ENCODE measurements at places on chromosomes 6 and 20. TPM values are rescaled to one million over a fixed set of nuclear protein-coding genes. Genes with fewer than 3 reads are reported as not detected.

DNA sequence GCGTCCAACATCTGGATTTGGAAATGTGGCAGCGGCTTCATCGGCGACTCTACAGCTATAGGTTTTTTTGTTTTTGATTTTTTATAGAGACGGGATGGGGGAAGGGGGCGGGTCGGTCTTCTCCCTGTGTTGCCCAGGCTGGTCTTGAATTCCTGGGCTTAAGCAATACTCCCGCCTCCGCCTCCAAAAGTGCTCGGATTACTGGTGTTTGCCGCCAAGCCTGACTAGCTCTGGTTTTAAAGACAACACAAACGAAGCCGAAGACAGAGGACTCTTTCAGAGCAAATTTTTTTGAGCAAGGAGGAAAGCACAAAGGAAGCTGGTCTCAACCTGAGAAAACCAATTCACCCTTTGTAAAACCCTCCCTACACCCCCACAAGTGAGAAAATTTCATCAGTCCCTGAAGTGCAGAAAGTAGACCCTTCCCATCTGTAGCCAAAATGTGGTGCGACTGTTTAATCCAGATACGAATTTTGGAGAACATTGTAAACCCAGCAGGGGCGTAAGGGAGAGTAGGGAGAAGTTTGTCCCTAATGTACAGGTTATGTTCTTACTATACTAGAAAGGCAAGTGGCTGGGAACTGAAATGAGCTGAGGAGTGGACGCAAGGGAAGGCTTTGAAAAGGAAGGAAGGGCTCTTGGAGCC is 185.9 kb downstream of the TRIM27 start:
- no peak for DNase-seq

GRCh38 chr6:18314317-18314997 is 50.1 kb upstream of the DEK start:
- DNase-seq = no peak

DNA sequence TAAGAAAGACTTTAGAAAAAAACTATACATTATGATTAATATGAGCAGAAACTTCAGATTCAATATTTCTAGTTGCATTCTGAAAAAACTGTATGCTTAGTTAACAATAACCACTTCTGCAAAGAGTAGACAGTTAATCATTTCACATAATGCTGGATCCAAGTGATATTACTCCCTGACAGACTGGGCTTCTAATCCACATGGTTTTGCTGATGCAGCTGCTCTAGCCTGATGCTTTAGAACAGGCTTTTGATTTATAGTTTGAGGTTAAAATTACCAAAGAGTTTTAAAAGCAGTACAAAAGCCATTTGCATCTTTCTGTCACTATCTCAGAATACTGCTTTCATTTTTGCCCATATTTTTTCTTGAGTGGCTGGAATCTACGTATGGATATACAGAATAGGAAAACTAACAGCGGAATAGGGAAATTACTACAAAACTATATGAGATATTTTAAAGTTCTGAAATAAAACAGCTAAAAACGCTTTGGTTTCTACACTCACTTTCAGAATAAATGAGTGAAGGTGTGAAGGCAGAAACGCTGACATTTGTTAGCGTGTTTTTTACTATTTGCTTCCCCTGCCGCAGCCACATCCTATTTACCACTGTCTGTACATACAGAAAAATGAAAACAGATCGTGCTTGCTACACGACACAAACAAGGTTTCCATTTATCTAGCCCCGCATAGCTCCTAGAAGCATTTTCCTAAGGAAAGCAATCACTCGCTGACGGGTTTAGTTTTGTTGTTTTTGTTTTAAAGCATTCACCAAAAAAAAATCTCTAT is 61.7 kb downstream of the METTL24 start:
- no peak for DNase-seq

GRCh38 chr6:125213939-125214338 is 60.4 kb downstream of the TPD52L1 start:
- DNase-seq = no peak

DNA sequence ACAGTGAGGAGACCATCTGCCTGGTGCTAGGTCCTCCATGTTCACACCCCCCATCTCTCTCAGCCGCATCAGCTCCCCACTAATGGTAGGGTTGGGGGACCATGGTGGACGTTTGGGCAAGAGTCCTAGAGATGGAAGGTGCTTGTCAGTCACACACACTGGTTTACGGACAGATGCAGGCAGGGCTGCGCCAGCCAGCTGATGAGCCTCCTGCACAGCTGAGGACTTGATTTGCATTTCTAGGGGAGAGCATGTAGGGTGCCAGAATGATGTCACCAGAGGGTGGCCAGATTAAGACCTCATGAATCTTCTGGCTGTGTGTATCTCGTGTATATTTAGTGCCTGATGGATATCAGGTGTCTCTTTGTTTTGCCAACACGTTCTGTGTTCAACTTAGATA is 28.6 kb downstream of the CST8 start:
- no peak for DNase-seq

- DNase-seq = no peak
Observed at GRCh38 chr6:64258752-64259151, 623.1 kb downstream of the PHF3 start.

GRCh38 chr6:33665957-33666356 is 44.8 kb downstream of the ITPR3 start:
- no peak for DNase-seq

DNA sequence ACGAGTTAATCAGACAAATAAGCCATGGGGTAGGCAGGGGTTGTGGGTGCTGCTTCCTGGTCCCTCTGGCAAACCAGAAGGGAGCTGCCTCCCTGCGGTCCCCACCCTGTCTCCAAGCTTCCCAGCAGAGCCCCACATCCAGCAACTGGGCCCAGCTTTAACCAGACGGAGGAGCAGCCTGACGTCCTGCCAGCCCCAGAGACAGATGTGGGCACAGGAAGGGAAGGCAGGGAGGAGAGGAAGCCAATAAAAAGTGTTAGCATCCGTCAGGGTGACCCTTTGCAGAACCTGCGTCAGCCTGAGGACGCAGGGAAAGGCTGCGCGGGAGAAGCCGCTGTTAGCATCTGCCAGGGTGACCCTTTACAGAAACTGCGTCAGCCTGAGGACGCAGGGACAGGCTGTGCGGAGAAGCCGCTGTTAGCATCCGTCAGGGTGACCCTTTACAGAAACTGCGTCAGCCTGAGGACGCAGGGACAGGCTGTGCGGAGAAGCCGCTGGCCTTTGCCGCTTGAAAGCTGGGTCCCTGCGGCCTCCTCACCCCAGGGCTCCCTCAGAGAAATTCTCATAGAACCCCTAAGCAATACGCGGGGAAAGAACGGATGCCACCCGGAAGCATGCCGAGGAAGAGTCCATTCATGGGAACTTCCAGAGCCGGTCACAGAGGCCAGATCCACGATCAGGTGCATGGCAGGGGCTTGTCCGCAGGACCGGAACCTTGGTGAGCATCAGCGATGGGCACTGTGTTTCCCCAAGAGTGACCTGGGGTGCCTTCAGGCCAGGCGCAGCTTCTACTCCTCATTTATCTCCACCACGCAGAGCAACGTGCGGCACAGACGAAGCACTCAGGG is 15.9 kb downstream of the DLL1 start:
- DNase-seq = no peak

DNA sequence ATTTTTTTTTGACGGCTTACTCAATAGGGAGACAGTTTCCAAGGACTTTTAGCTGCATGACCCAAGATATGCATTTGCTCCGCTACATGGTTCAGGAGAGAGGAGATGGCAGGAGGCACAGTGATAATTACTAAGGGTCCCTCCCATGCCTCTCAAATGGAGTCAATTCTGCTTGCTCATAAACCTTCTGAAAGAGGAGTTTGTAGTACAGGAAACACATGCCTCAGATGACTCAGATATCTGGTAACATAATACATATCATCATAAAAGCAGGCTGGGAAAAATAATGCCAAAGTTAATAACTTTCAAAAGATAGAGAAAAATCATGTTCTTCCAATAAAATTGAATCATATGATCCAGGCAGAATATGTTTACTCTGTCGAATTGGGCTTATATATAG is 97.6 kb upstream of the DEFB112 start:
- DNase-seq = no peak

- no peak for DNase-seq
Observed at GRCh38 chr6:34068462-34069044, 77.3 kb downstream of the GRM4 start.

GRCh38 chr6:105116150-105116549 is 63.7 kb downstream of the POPDC3 start:
- no peak for DNase-seq

GRCh38 chr6:72212686-72213085 is 326.3 kb downstream of the RIMS1 start:
- no peak for DNase-seq

DNA sequence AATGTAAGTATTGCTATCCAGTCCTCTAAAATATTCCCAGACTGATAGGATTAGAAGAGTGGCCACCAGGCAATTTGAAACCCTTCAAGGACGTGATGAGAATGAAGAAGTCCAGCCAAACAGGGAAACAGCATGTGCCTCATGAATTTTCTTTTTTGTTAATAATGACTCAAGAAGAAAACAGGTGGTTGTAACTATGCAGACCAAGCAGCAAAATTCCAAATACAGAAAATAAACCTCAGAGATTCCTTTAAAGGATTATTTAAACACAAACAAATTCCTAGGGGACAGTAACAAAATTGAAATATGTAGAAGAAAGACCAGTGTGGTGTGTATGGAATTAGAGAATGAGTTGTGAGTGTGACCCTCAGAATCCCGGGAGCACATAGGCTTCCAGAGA is 239.2 kb downstream of the KCNQ5 start:
- no peak for DNase-seq

DNA sequence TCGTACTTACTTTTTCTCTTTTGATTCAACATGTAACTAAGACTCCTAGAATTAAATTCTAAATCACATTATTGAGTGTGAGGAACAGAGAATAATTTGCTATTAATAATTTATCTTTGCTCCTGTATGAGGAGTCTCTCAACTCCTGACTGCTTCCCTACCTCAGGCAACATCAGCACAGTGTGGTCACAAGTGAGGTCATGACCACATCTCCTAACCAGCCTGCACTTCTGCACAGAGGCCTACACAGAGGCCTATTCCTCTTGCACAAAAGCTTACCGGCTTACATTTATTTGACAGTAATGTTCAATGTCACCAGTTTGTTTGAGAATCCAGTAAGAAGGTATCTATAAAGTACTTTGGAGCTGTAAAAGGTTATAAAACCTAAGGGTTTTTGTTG is 637.4 kb upstream of the MARCKS start:
- DNase-seq = no peak

GRCh38 chr6:20631549-20631924 is 97.3 kb downstream of the CDKAL1 start:
- DNase-seq = no peak

- no peak for DNase-seq
Observed at GRCh38 chr20:44811150-44811685, 872 bp upstream of the RIMS4 start.

- DNase-seq = no peak
Observed at GRCh38 chr6:13929196-13929595, 4.4 kb downstream of the RNF182 start.

DNA sequence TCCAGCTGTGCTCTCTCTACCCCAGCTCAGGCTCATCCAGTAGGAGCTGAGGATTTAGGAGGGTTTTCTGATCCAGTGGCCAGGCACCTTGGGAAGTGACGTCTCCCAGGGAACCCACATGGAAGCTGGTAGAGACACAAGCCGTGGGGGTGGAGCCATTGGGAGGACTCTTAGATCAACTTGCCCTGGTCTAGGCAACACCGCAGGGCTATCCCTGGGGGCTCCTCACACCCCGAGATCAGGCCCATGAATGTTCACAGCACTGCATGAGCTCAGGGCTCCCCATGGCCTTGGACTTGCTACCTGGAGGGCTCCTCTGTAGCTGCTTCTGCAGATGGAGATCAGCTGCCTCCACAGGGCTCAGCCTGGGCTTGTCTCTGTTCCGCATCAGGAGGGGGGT is 112.1 kb downstream of the CDH4 start:
- no peak for DNase-seq

DNA sequence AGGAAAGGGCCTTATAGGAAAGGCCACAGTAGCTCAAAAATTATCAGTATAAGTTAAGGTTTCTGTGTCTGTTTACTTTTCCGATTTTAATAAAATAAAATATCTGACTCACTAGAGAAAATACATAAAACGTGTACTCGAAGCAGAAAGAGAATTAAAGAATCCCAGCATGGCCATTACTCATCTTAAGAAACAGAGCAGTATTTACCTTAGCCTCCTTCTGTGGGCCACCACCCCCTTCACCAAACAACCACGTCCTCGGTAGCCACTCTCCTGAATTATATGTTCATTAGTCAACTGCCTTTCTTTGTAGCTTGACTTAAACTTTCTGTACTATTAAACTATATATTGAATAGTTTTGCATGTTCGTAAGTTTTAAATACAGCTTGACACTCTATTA is 72.2 kb upstream of the SPTLC3 start:
- no peak for DNase-seq

- no peak for DNase-seq
Observed at GRCh38 chr20:19913349-19913748, 103.8 kb upstream of the NAA20 start.

- no peak for DNase-seq
Observed at GRCh38 chr6:29502597-29502996, 14.8 kb upstream of the MAS1L start.

GRCh38 chr6:166379800-166380199 is 2.9 kb downstream of the MPC1 start:
- no peak for DNase-seq

GRCh38 chr20:1267161-1267560 is 1.1 kb downstream of the SNPH start:
- DNase-seq = no peak

DNA sequence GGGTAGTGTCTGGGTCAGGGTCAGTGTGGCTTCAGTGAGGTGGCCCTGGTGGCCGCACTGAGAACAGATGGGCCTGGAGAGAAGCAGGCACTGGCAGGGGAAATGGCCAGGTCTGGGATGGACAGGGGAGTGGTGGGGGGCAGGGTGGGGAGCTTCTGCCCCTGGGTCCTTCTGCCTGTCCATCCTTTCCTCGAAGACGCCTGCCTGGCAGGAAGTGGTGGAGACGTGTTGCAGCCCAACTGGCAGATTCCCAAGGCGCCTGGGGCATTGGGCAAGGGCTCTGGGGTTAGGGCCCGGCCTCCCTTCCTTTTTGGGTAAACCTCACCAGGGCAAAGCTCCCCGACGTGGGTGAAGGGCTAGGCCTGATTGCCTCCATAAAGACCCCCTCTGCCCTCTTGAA is 10.4 kb downstream of the SRC start:
- DNase-seq = no peak

GRCh38 chr6:10970731-10971130 is 73.4 kb downstream of the ELOVL2 start:
- no peak for DNase-seq

- no peak for DNase-seq
Observed at GRCh38 chr20:15476781-15477180, 1096.5 kb downstream of the KIF16B start.

SAPCD1 gene
- total RNA-seq = 3.7 TPM

RIN2 gene
- total RNA-seq = 108 TPM

APCDD1L gene
- total RNA-seq = not detected

HEY2 gene
- total RNA-seq = 2.1 TPM

PAK1IP1 gene
- 14.6 TPM for total RNA-seq

SLC17A1 gene
- not detected for total RNA-seq

FAM135A gene
- 22.3 TPM for total RNA-seq

BNIP5 gene
- total RNA-seq = not detected

WFDC10B gene
- not detected for total RNA-seq

SLC24A3 gene
- total RNA-seq = 9.7 TPM

OPN5 gene
- total RNA-seq = not detected

KHDC1 gene
- 5.8 TPM for total RNA-seq

VGLL2 gene
- not detected for total RNA-seq

LKAAEAR1 gene
- total RNA-seq = not detected

Measured in glutamatergic neuron (in vitro differentiated cells).